T-helper 1 cell (primary cell): ENCODE measurements at places on chromosomes 2 and 18.

DNA sequence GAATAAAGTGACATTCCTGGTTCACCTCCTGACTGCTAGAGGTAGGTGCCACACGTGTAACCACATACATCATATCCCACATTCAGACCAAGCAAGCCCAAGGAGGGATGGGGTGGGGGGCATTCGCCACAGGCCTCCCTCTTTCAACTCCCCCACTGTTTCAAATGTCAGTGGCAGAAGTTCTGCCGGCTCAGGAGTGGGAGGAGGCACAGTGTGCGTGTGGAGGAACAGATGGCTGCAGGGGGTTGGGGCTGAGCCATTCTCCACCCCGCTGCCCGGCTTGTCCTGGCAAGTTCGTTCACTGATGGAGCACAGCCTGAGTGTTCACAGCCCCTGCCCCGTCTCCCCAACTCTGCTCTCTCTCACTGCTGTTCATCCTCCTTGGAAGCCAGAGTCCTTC, 75.4 kb upstream of the TANC1 start:
- DNase-seq, result no peak

GRCh38 chr2:171044416-171044815, 115.4 kb downstream of the GORASP2 start:
- DNase-seq, result no peak

- DNase-seq, result no peak
These were observed 284.4 kb downstream of the SOX11 start for GRCh38 chr2:5976531-5977065.

- DNase-seq, result no peak
These were observed 101.9 kb downstream of the AQP4 start for GRCh38 chr18:26763446-26764110.

DNA sequence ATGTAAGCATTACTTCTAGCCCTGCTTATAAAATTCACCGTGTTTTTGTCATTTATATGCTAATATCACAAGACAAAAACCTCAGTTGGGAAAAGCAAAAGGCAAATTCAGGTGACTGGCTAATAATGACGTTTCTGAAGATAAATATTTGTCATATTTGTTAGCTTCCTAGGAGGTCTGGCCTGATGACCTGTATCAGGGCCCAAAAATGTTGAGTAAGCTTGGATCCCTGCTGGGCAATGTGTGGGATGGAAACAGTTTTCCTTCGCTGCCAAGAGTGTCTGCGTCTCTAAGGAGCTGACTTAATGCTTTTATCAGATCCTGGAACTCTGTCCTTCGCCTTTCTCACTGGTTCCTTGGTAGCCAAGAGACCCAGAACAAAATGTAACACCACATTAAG, 230.1 kb upstream of the PXDN start:
- no peak for DNase-seq

DNA sequence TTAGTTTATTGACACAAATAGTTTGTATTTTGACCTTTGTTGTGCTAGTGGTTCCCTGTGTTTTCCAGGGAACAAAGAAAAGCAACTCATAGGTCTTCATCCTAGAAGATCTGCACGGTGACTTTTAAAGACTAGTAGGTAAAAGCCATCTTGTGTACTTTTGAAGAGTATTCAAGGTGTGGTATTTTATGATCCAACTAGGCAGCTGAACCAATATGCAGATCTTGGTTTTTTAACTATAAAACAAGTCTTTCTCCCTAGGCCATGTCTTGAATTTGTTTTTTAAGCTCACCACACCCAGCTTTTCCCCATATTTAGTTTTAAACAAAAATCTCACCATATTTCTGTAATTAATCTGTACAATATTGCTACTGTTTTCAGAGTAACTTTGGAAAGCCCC, 30.0 kb upstream of the MYO1B start:
- no peak for DNase-seq

DNA sequence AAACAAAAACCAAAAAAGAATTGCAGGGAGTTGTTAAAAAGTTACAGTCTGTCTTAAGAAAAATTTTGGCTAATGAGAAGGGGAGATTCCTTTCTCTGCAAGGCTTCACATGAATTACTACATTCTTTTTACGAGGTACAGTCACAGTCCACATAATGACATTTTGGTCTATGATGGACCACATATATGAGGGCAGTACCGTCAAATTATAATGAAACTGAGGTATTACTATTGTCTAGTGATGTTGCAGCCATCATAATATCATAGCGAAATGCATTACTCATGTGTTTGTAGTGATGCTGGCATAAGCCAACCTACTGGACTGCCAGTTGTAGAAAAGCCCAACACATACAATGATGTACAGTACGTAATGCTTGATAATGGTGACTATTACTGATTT, 12.5 kb downstream of the SERPINB7 start:
- no peak for DNase-seq

GRCh38 chr2:113854970-113855740, 34.7 kb upstream of the ACTR3 start:
- DNase-seq, result no peak

GRCh38 chr2:20139407-20140172, 85.3 kb downstream of the SDC1 start:
- no peak for DNase-seq

DNA sequence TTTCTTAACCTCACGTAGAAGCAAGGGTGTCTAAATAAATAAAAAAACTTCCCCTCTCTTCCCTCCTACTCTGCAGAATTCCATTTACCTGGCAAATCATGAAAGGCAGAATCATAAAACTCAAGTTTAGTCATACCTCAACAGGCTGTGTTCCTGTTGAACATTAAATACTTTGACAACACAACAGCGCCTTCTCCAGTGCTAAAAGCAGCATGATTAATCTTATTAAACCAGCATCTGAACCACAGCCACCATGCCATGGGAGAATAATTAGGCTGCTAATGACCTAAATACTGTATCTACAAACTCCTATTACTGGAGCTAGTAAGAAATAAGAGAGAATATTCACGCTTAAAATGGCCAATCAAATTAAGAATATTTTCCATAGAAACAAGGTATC, 68.1 kb downstream of the CDH2 start:
- no peak for DNase-seq
